Stimulated activated CD4-positive, alpha-beta T cell treated with anti-CD3 and anti-CD28 coated beads, Interleukin-15, amount 100 ng/mL, for 48 hours (primary cell): ENCODE measurements at places on chromosomes 6 and 20.

GRCh38 chr6:2158596-2159271 is 86.7 kb downstream of the GMDS start:
- no peak for DNase-seq

DNA sequence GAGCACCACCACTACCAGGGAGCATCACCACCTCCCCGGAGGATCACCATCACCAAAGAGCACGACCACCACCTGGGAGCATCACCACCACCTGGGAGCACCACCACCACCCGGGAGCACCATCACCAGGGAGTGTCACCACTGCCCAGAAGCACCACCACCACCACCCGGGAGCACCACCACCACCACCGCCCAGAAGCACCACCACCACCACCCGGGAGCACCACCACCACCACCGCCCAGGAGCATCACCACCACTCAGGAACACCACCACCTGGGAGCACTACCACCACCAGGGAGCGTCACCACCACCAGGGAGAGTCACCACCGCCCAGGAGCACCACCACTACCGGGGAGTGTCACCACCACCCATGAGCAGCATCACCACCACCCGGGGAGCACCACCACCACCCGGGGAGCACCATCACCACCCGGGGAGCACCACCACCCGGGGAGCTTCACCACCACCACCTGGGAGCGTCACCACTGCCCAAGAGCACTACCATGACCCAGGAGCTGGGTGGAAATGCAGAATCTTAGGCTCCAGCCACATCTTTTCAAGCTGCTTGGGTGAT is 237.3 kb downstream of the SOD2 start:
- no peak for DNase-seq

GRCh38 chr6:69820018-69820417 is 23.2 kb upstream of the LMBRD1 start:
- DNase-seq: no peak

GRCh38 chr20:34302312-34302722 is 838 bp downstream of the AHCY start:
- no peak for DNase-seq

GRCh38 chr20:46985671-46986070 is 91.0 kb downstream of the EYA2 start:
- DNase-seq: no peak
